Inflammatory macrophage treated with lipopolysaccharide for 4 hours (primary cell): ENCODE measurements at places on chromosomes 1 and 21.
A peak's percentile ranks its signal among the peaks of the same experiment; 100 is the strongest.

- DNase-seq: no peak
These were observed 26.7 kb upstream of the LDLRAP1 start for GRCh38 chr1:25516686-25517085.

DNA sequence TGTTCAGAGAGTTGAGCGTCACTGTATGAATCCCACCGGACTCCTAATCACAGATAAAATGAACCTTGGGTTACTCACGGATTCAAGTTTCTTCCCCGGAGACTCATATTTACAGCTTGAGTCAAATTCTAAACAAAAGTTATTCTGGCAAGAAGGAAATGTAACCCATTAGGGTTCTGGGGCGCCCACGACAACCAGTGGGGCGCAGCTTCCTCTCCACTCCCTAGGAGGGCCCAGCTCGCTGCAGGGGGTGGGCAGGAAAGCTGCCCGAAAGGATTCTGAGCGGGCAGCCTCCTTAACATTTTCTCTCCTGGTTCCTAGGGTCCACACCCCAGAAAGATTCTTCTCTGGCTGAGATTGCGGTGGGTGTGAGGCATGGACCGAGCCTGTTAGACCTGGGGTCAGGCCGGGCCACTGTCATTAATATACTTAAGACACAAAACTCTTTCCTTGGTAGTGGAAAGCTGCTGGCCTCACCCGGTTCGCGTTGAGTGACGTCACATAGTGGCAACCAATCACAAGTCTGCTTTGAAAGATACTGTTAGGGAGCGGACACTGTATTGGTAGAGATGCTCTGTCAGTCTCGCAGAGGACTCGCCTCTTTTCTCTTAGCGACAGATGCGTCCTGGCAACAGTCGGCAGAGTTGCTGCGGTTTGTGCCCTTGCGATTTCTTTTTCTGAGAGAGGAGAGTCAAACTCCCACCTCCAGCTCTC, 13.6 kb upstream of the MCOLN3 start:
- DNase-seq: peak; percentile 97

DNA sequence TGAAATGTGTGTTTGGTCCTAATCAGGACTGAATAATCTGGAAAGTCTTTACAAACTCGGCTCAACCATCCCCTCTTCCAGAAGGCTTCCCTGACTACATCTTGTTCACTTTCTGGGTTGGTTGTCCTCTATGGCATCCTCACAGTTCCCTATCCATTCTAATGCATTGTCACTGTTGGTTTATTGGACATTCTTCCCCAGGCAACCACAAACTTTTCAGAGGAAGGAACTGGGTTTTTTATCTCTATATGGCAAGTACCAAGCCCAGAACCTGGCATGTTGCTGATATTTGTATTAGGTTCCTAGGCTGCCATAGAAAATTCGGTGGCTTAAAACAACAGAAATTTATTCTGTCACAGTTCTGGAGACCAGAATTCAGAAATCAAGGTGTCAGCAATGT, 363.5 kb upstream of the ST6GALNAC5 start:
- DNase-seq: no peak

DNA sequence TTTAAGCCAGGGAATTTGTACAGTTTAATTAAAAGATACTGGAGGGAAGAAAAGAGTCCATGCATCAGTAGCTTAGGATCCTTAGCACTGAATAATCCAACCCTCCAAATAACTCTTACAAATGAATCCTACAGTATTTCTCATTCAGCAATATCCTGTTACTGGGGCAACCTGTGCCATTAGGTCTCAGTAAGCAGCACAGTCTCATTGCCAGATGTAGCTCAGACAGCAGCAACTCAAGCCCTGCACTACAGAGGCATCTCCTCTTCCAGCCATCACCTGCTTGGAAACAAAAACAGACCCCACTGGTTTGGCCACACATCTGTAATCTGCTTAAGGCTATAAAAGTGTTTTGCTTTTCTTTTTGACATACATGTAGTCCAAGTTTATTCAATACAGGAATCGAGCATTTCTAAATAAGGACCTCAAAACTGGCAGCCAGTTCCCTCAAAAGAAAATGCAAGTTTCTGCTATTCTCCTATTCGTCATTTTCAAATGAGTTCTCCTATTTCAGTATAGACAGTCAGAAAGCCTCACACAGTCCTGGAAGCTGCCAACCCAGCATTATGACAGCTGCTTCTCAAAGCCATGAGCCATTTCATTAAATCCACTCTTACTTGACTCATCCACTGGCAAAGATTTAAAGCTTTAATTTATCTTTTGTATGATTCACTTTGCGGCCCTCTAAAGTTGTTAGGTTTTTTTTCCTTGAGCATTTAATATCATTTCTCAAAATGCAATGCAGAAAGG, 129.0 kb downstream of the APP start:
- DNase-seq: no peak

GRCh38 chr21:45054227-45054926, 20.0 kb upstream of the ADARB1 start:
- DNase-seq: no peak

DNA sequence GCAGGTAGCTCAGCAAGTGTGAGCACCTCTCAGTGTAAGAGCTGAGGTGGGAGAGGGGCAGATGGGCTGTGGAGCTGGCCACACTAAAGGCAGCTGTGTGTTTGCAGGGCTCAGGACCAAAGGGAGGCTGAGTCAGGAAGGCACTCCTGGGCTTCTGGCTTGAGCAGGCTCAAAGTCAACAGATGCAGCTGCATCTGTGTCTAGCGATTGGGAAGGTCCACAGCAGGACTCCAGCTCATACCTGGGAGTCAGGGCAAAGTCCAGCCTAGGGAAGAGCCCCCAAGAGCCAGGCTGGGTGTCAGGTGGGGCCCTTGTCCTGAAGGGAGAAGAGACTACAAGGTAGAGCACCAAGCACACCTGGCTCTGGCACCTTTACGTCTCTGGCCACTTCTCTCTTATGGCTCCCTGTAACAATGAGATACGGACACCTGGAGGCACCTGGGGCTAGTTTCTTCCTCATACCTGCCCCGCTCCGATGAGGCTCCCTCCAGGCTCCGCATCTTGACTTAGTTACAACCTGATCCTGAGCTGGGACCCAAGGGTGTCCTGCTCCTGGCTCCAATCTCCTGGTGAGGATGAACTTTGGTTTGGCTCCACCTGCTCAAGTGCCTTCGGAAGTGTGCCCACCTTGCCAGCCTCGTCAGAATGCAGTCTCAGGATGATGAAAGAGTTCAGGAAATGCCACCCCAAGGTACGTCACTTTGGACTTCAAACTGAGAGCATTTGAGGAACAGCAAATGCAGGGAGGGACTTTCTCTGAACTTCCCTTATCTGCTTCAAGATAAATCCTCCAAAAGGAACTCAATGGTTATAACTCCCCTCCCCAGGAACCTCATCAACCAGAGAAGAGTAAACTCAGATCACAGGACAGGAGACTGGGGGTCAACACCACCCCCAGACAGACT, 21.5 kb upstream of the SLC2A1 start:
- DNase-seq: peak; percentile 63

- peak; percentile 80 for DNase-seq
These were observed 14.5 kb upstream of the CPT2 start for GRCh38 chr1:53182111-53182593.

- DNase-seq: peak; percentile 28
These were observed 23.4 kb downstream of the CELF3 start for GRCh38 chr1:151693057-151693651.

- DNase-seq: peak; percentile 22
These were observed 622.4 kb upstream of the PKN2 start for GRCh38 chr1:88061492-88062177.

GRCh38 chr21:44365251-44365966, 12.0 kb downstream of the TRPM2 start:
- no peak for DNase-seq

- DNase-seq: no peak
These were observed 43.7 kb downstream of the HENMT1 start for GRCh38 chr1:108617008-108617723.

GRCh38 chr21:44263221-44263760, 1.6 kb upstream of the DNMT3L start:
- DNase-seq: no peak

GRCh38 chr1:206087091-206087490, 30.1 kb downstream of the AVPR1B start:
- DNase-seq: no peak

DNA sequence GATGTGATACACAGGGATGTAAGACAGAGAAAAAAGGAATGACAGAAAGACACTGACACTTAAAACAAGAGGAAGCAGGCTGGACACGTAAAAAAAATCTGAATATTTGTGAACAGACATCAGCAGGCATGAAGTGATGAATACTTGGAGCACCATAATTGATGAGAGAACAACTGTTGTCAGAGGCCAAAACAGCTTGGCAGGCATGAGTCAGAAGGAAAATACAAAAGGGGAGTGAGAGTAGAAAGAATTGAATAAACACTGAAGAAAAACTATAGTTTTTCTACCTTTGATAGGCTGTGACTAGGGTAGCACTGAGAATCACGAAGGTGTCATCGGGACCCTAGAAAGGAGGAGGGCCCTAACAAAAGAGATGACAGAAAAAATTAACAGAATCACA, 21.6 kb upstream of the GUCA2A start:
- DNase-seq: no peak

DNA sequence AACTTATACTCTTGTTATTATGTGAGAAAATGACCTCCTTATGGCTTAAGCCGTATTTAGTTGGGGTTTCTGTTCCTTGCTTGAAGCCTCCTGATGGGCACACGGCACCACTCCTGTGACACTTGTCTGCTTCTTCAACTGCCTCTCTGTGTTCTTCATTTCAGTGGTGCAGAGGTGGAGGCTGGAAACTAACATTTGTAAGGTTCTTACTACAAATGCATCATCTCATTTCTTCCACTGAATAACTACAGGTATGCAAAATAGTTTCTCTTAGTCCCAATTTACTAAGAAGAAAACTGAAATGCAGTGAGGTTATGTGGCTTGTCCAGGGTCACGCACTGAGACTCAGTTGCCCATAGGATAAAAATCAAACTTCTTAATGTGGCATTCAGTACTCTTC, 23.6 kb upstream of the ZNF362 start:
- no peak for DNase-seq

DNA sequence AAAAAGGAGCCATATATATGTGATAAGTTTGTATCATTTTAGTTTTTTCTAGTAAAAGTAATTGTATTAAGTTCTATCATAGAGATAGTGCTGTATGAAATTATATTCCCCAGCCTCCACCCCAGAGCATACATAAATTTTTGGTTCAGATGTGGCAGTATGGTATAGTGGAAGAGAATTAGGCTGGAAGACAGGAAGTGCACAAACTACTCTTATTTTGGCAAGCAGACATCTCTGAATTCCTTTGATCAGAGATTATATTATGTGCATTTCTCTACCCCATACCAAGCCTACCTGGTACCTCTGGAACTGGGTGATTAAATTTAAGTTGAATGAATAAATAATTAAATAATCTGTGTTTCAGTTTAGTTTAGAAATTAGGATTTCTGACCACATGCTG, 55.9 kb downstream of the FNBP1L start:
- DNase-seq: no peak

DNA sequence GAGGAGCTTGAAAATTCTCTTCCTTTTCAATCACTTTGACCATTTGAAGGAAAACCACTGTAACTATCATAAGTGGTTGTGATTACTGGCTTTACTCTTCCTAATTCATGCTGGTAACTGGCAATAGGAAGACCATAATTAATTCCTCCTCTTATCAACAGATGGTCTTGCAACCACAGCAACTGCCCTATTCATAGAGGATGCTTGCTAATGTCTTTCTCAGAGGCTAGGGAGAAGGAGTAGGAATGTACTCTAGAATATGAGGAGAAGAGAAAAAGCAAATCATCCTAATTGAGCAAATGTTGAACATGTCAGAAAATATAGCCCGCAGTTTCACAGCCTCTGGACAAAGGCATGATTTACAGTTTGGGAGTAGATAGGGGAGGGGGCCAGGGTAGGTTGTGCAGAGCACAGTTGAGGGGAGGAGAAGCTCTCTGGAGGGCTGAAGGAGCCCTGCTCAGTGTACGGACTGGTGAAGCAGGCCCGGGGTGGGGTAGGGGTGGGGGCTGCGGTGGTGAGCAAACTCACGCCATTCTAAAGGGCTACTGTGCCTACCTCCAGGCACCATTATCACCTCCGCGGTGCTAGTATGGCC, 192.9 kb downstream of the PCP4 start:
- DNase-seq: no peak

DNA sequence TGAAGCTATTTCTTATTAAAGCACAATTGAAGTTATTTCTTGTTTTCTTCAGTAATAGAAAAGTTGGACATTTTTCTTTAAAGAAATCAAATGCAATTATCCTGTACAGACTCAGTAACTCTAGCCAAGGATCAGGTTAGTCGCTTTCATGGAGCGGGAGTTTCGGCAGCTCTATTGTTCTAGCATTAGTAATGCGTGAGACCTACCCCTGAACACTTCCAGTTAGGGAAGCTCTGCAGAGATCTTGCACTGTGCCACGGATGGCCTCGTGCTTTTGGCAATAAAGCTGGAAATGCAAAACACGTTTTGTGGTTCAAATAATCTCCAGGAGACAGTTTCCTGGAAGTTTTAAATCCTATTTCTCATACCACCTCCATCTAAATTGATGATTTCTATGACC, 488.4 kb downstream of the SETD4 start:
- no peak for DNase-seq

DNA sequence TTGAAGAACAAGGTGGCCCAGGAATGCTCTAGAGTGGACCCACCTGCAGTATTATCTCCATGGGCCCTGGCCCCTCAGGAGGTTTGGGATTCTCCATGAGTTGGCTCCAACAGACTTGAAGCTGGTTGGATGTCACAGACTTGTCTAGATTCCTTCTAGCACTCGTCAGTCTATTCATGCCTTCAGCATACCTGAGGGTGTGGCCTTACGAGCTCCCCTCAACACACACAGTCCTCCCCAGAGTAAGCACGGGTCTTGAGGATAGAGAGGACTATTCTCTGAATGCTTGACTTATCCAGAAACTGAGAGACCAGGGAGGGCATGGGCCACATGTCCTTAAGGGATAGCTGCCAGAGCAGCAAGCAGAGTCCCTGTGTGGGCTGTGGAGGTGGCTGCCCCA, 45.9 kb upstream of the COL6A1 start:
- DNase-seq: no peak

DNA sequence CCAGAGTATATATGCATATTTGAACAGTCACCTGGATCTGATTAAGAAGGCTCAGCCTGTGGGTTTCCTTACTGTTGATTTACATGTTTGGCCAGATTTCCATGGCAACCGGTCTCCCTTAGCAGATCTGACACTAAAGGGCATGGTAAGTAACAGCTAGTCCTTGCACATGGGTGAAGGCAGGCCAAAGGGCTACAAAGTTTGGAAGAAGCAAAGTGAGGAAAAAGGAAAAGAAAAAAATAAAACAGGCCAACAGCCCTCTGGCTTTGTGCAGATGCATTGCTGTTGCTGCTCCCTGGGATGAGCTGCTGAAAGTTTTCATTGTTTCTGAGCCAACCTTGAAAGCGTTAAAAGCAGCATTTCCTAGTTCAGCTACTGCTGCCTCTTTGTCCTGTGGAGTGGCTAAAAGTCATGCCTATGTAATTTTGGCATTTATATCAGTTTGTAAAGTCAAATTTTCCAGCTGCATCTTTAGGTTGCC, 176.5 kb upstream of the HOOK1 start:
- no peak for DNase-seq

GRCh38 chr1:56285554-56286402, 293.6 kb downstream of the PLPP3 start:
- peak; percentile 28 for DNase-seq

GRCh38 chr1:229247871-229248270, 23.0 kb upstream of the RAB4A start:
- DNase-seq: no peak
